ENCODE measurements at places on chromosomes 2 and 18.

GRCh38 chr18:25516121-25516520 lies 164.2 kb upstream of the ZNF521 start:
- no peak for DNase-seq

GRCh38 chr2:123906361-123906760 lies 118.7 kb upstream of the CNTNAP5 start:
- DNase-seq, result no peak

GRCh38 chr18:44799382-44799906 lies 118.8 kb downstream of the SETBP1 start:
- DNase-seq, result no peak

GRCh38 chr2:234680688-234681619 lies 184.1 kb upstream of the ARL4C start:
- DNase-seq, result no peak

DNA sequence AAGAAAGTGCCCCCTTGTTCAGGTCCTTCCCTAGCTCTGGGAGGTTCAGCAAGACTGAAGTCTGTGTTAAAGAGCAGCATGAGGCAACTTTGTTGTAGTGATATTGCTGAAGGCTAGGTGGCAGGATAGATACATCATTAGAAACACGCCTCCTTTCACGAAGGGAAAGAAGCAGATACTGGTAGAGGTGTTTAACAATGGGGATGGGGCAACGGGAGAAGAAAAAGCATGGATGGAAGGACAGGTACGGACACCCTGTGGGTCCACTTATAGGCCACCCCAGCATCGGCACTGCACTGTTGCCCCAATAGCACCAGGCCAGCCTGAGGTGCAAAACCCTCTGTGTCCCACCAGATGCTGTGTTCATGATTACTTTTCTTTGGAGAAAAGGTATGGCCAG lies 3.5 kb upstream of the IGFBP5 start:
- DNase-seq, result no peak

DNA sequence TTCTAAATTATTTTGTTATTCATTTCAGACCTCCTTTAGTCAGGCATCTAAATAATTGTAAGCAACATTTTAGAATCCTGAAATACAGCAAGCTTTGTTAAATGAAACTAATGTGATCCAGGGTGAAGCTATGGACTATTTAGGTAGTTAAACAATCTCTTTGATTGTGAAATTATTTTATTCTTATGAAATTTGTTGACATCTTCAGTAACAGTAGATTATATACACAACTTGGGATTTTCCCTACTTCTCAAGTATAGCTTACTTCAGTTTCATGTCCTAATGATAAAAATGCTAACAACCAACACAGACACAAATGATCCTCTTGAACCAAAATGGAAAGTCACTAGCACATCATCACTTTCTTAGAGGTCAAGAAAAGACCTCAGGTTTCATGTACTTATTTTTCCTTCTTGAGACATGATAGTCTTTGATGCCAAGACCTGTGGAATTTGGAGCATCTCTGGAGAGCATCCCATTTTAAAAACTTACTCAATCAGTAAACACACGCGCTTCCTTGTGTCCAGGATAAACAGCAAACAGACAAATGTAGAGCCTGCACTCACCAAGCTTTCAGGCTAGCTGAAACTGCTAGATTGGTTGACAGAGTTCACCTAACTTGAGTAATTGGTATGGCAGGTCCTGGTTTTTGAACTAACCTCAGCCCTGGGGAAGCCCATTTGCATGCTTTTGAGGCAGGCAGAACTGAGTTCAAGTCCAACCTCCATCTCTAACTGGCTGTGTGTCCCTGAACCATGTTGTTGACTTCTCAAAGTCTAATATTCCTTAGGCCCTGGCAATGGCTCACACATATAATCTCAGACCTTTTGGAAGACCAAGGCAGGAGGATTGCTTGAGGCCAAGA lies 47.8 kb downstream of the KCTD18 start:
- DNase-seq, result no peak

DNA sequence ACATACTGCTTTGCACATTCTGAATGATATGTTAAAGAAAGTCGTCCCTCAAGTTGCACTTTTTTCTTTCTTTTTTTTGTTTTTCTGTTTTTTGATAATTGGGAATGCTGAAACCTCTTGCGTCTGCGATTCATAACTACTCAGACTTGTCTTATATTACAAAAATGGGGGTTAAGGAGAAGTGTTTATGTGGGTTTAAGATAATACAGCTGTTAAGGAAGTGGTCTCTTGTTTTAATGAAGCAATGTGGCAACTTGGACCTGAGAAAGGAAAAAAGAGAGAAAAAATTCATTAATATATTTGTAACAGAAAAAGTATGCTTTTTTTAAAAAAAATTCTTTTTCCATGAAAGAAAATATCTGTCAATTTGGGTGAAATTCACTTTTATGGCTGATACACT lies 268.5 kb upstream of the CCDC68 start:
- no peak for DNase-seq

GRCh38 chr2:159817283-159817682 lies 19.3 kb upstream of the CD302 start:
- DNase-seq, result no peak

GRCh38 chr2:16526193-16526592 lies 139.4 kb downstream of the CYRIA start:
- DNase-seq, result no peak

DNA sequence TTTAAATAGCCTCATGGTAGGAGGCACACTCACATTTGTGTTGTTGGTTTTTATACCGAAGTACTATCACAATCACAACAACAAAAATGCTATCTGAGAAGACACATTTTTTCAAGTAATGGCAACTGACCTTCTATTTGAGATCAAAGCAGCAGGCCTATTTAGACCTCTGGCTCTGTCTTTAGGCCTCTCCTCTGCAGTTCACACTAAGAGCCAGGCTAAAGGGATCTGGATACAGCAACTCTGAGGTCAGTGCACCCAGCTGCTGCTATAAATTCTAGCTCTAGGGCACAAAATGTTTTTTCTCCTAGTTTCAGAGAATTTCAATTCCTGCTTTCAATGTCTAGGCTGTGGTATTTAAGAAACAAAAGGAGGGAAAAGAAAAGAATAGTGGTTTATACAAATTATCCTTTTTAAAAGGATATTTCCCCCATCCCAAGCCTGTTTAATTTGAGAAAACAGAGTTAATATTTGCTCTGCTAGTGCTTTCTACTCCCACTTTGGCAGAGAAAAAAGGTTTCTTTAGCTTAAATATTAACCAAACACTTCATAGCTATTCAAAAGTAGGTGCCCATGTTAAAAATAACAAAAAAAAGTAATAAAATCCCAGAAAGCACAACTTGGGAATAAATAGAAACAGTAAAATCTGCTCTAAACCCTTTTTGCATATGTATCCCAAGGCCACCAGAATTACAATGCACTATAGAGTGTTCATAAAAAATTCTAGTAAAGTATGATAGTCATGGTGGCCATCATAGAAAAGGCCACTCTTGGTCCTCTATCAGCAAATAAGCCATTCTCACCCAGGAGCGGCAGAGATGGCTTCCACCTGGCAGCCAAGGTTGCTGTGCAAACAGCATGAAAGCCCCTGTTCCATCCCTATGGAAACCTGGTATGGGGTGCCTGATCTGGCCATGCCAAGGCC lies 293.6 kb upstream of the SESTD1 start:
- no peak for DNase-seq

GRCh38 chr18:8153887-8154583 lies 455.2 kb upstream of the RAB12 start:
- no peak for DNase-seq

DNA sequence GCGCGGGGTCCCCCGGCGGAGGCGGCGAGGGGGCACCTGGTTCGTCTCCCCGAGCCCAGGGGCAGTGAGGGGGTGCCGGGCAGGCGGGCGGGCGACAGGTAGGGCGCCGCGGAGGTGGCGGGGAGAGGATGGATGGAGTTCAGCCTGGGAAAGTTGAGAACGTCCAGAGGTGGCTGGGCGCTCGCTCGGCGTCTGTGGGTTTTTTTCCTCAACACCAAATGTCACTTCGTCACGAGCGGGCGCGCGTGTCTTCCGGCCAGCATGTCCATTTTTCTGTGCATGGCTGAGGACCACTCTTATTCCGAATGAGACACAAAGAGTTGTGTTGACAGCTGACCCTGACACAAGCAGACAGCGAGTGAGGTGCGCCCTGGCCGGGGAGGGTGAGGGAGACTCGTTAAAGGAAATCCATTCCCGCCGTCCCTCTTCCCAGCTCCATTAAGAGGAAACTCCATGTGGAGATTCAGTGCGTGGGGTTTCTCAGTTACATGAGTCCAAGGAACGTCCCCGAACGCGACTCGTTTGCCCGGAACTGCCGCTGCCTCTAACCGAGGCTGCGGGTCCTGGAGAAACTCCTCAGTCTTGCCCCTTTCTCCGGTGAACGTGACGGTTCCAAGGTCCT lies 859 bp downstream of the GREB1L start:
- DNase-seq, result no peak

GRCh38 chr2:59713577-59713976 lies 839.9 kb downstream of the BCL11A start:
- DNase-seq, result no peak

GRCh38 chr2:72883356-72883962 lies 3.7 kb upstream of the SPR start:
- DNase-seq, result no peak

GRCh38 chr2:182230561-182230960 lies 196.3 kb downstream of the PDE1A start:
- DNase-seq, result no peak

DNA sequence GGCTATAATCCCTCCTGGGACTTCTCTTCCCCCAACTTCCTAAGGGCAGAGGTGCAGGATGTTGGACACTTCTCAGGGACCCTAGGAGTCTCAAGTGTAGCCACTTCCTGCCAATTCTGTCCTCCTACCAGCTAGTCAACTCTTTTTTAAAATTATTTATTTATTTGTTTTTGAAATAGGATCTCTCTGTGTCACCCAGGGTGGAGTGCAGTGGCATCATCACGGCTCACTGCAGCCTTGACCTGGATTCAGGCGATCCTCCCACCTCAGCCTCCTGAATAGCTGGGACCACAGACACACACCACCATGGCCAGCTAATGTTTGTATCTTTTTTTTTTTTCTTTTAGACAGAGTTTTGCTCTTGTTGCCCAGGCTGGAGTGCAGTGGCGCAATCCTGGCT lies 11.5 kb downstream of the SFTPB start:
- DNase-seq, result no peak

- no peak for DNase-seq
Observed at GRCh38 chr2:191638079-191638801, 39.7 kb upstream of the NABP1 start.

DNA sequence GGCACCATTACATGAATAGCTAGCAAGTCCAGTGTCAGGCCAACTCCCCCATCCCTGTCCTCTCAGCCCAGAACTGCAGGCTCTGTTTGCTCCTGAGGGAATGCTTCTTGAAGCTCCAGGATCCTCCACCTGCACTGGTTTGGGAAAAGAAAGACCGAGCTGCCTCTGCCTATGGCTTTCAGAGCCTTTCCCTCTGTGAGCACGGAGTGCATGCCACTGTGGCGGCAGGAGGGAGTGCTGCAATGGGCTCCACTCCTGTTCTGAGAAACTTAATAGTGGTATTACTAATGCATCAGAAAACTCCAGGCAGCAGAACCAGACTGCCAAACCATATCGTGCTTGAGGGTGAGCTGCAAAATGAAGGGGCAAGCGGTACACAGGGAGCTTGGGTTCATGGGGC lies 271.8 kb downstream of the SRBD1 start:
- no peak for DNase-seq

GRCh38 chr18:54222922-54223567 lies 1.4 kb downstream of the MBD2 start:
- DNase-seq, result no peak

- no peak for DNase-seq
Observed at GRCh38 chr2:86068136-86068588, 37.5 kb downstream of the POLR1A start.

DNA sequence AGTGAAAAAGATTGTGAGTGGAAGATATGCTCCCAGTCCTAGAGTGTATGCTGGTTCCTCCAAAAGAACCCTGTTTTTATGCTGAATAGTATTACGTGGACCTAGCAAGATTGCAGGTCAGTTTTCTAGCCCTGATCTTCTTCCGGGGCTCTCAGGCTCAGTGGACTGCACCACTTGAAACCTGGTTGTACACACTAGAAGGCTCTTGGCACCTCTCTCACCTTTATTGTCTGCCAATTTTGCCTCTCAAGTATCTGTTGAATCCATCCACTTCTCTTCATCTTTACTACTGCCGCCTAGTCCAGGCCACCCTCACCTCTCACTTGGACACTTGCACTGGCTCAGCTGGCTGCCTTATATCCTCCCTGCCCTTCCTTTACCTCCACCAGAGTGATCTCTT lies 16.8 kb downstream of the TTC39C start:
- no peak for DNase-seq

Data from dorsolateral prefrontal cortex (tissue), 122 donors.